NK-92 treated with Interleukin-12 subunit alpha and Interleukin-12 subunit beta, amount 100 ng/mL, for 24 hours (cell line): ENCODE measurements at places on chromosomes 6 and 20.

DNA sequence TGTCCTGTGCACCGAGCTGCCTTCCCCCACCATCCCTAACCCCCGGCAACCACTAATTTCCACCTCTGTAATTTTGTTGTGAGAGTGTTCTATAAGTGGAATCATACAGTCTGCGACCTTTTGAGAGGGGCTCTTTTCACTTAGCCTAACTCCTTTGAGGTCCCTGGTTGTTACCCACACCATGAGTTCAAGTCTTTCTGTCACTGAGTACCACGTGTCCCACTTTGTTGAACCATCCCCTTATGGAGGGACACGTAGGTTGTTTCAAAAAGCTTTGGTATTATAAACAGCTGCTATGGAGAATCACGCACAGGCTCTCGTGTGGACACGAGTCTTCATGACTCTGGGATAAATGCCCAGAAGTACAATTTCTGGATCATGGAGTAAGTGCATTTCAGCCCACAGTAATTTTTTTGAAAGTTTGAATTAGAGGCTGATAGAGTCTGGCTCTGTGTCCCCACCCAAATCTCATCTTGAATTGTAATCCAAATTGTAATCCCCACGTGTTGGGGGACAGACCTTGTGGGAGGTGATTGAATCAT is 9.5 kb downstream of the FAM209B start:
- no peak for DNase-seq

GRCh38 chr6:44300292-44300823 is 12.8 kb downstream of the AARS2 start:
- no peak for DNase-seq

- DNase-seq = no peak
These were observed 65.3 kb upstream of the SAMD3 start for GRCh38 chr6:130288065-130288464.

GRCh38 chr6:160950507-160950906 is 41.1 kb upstream of the MAP3K4 start:
- DNase-seq = no peak

- DNase-seq = no peak
These were observed 15.3 kb downstream of the PNLDC1 start for GRCh38 chr6:159815410-159815809.

- DNase-seq = no peak
These were observed 9.1 kb downstream of the MAPK13 start for GRCh38 chr6:36139431-36139830.

DNA sequence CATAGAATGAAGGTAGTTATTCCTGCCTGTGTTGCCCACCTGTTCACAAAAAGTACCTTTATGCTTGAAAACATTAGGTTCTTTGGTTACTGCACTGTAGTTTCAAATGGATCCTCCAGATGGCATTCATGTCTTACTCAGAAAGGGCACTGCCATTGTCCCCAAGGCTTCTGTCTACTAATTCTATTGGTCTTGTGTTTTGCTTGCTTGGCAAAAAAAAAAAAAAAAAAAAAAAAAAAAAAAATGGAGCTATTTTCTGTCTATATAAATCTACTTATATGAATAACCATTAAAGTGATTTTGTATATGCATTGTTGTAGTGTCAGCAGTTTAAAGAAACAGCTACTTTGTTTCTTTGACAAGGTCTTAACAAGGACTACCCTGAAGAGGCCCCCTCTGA is 12.7 kb upstream of the EFHC1 start:
- no peak for DNase-seq

GRCh38 chr6:36608788-36609563 is 14.8 kb downstream of the SRSF3 start:
- no peak for DNase-seq

DNA sequence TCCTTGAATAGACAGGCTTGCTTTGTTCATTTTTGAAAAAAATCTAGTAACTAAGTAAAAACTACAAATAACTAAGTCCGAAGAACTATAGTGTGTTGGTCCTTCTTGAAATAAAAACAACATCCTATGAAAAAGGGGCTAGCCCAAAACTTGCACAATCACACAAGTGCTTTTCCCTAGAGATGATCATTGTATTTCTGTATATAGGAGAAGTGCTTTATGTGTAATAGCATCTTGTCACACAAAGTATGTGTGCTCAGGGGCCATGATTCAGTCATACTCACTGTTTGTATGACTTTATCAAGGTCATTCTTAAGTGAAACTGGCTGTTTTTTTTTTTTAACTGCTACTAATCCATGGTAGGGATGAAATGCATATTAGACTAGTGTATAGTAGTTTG is 179.8 kb downstream of the DTNBP1 start:
- no peak for DNase-seq

GRCh38 chr6:51972659-51973058 is 114.8 kb downstream of the PKHD1 start:
- DNase-seq = no peak

DNA sequence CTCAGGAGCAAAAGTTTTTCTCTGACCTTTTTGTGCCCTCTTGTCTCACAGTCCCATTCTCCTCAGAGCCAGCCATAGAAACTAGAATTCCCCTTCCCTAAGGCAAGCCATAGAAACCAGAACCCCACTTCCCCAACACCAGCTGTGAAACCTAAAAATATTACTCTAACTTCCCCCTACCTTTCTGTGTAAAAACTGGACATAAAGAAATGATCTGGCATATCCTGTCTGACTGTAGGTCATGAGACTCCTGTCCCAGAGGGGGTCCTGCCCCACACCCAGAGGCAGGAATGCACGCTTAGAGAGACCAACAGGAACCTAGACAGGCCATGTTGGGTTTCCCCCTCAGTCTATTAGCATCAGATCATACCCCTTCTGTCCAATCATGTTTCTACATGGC is 140.6 kb upstream of the SLC22A16 start:
- no peak for DNase-seq

DNA sequence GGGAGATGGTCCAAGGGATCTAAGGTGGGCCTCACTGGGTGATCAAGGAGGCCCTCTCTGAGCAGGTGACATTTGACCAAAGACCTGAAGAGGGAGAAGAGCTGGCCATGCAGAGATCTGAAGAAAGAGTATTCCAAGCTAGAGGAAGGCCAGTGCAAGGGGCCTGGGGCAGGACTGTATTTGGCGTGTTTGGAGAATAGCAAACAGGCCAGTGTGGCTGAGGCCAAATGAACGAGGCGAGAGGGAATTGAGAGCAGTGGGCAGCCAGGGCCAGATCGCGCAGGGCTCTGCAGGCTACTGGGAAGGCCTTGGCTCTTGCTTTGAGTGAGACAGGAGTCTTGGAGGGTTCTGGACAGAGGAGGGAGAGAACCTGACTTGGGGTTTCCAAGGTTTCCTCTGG is 9.3 kb downstream of the NOL4L start:
- DNase-seq = no peak

DNA sequence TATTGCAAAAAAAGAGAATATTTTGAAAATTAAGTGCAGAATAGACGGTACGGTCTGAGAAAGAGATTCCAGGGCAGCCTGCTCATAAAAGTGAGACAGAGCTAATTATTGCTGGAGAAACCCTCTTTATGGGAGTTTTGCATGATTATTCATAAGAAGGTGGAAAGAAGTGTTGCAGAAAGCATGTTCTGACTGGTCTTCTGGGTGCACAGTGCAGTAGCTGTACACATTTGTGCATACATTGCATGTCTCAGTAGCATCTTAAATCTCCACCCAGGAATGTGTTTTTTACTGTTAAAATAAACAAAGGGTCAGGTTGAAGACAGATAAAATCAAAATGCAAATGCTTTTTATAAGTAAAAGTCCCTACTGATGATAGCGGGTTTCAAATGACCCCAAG is 1813.6 kb upstream of the DEFB115 start:
- DNase-seq = no peak

- DNase-seq = no peak
These were observed 43.1 kb downstream of the ASCC3 start for GRCh38 chr6:100838011-100838410.

DNA sequence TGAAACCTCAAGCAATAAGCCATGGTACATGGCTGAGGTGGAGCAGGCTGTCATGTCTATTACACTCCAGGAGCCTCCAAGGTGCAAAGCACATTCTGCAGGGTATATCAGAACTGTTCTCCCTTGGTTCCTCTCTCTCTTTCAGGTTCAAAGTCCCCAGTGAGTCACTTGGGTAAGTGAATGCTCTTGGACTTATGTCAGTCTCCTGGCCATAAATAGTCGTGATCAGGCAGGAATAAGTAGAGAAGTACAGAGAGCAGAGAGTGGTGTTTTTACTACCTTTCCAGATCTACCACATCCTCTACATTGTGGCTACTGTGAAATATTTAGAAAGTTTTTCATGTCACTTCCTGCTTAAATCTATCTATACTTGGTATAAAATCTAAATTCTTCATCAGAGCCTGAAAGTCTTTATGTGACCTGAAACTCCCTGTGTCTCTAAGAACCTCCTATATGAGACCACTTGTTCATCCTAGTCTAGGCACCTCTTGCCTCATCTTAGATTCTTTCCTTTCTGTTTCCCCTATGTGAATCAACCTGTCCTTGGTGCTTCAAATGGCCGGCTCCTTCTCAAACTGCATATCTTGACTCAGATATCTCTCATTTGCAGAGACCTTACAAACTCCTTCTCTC is 1077.6 kb upstream of the MAP3K7 start:
- DNase-seq = no peak

GRCh38 chr20:47198254-47198671 is 158.2 kb downstream of the ZMYND8 start:
- no peak for DNase-seq

- DNase-seq = no peak
These were observed 93.6 kb downstream of the MYB start for GRCh38 chr6:135274561-135275293.

GRCh38 chr20:36435592-36436541 is 105.5 kb upstream of the MYL9 start:
- no peak for DNase-seq

DNA sequence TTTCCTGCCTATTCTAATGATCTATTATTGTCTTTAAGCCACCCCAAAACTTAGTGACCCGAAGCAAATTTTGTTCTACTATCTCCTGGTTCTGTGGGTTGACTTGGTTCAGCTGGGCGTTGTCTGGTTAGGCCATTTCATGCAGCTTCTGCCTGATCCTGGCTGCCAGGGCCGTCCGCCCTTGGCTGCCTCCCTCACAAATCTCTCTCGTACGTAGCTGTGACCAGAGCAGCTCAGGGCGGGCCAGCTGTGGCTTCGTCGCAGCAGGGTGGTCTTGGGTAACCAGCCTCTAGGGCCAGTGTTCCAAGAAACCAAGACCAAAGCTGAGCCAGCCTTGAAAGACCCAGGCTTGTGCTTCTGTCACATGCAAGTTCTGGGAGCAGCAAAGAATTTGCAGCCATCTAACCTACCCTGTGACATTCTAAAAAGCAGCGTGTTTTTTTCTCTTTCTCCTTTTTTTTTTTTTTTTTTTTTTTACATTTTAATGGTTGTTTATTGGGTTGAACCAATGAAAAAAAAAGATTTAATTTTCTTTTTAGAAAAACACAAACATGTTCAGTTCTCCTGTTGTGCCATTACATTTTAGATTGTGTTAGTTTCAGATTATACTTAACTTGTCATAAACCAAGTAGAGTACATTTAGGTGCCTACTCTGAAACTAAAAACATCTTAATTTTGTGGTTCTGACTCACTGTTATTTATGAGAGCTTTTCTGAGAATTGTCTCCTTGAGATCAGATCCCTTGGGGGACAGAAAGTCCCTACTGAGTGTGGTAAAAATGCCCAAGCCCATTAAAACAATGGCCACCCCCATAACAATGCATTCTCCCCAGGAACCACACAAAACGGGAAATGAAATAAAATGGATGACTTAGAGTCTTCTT is 83.9 kb downstream of the ZDHHC14 start:
- DNase-seq = peak; percentile 40

DNA sequence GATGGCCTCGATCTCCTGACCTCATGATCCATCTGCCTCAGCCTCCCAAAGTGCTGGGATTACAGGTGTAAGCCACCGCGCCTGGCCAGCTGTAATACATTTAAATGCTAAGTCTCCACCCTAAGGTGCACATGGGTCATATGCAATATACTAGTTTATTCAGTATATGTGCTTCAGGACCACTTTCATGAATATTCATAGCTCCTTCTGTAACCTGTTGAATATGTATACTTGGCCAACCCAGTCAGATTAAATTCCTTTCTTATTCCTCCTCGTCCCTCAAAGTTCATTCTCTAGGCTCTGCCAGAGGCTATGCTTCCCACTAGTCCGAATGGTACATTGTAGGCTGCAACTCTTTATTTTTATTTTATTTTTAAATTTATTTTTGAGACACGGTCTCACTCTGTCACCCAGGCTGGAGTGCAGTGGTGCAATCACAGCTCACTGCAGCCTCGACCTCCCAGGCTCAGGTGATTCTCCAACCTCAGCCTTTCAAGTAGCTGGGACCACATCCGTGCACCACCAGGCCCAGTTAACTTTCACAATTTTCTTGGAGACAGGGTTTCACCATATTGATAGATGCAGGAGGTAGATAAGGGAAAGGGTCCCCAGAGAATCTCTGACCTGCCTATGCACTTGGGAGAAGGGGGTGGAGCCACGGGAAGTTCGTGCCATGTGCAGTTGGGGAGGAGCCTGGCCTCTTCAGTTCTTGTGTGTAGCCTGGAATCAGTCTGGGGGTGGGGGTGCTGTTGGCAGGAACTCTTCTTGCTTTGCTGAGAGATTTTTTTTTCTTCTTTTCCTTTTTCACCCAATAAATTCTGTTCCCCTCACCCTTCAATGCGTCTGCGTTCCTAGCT is 41.3 kb upstream of the DDR1 start:
- no peak for DNase-seq

GRCh38 chr6:101125380-101125971 is 244.3 kb upstream of the ASCC3 start:
- no peak for DNase-seq

GRCh38 chr6:98107801-98108200 is 726.6 kb upstream of the POU3F2 start:
- DNase-seq = no peak

GRCh38 chr6:79821859-79822258 is 125.5 kb downstream of the ELOVL4 start:
- no peak for DNase-seq

DNA sequence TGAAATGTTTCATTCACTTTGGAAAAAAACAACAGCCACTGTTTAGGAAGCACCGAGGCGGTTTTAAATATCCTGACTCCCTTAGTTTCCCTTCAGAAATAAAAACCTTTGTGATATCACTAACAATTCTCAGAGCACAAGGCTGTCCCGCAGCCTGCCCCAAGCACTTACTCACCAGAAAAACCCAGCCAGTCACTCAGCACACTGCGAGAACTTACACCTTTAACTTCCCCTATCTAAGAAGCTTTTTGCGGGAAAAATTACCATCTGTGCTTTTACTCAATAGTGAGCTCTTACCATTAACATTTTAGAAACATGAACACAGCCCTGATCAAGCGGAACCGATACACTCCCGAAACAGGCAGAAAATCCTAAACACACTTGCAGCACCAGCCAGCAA is 9.3 kb downstream of the ZBTB46 start:
- DNase-seq = no peak

GRCh38 chr6:158068893-158069799 is 87.5 kb downstream of the SYNJ2 start:
- DNase-seq = peak; percentile 31

- DNase-seq = no peak
These were observed 378.1 kb upstream of the MAN1A1 start for GRCh38 chr6:119727504-119728219.
